ENCODE measurements at places on chromosomes 12 and 14.
A peak's percentile ranks its signal among the peaks of the same experiment; 100 is the strongest.

DNA sequence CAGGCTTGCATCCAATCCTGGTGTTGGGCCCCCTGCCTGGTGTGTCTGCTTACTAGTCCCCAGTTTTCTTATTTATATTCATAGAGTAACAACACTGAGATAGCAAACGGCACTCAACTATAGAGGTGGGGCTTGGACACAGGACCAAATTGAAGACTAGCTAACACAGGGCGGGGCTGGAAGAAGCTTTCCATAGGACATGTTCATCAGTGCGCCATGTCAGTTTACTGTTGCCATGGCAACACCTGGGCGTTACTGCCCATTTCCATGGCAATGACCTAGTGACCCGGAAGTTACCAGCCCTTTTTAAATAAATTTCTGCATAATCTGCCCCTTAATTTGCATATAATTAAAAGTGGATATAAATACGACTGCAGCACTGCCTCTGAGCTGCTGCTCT is 275.5 kb upstream of the TMEM132C start:
- no peak for DNase-seq

- DNase-seq: no peak
These were observed 391.4 kb downstream of the C12orf75 start for GRCh38 chr12:105721891-105722290.

DNA sequence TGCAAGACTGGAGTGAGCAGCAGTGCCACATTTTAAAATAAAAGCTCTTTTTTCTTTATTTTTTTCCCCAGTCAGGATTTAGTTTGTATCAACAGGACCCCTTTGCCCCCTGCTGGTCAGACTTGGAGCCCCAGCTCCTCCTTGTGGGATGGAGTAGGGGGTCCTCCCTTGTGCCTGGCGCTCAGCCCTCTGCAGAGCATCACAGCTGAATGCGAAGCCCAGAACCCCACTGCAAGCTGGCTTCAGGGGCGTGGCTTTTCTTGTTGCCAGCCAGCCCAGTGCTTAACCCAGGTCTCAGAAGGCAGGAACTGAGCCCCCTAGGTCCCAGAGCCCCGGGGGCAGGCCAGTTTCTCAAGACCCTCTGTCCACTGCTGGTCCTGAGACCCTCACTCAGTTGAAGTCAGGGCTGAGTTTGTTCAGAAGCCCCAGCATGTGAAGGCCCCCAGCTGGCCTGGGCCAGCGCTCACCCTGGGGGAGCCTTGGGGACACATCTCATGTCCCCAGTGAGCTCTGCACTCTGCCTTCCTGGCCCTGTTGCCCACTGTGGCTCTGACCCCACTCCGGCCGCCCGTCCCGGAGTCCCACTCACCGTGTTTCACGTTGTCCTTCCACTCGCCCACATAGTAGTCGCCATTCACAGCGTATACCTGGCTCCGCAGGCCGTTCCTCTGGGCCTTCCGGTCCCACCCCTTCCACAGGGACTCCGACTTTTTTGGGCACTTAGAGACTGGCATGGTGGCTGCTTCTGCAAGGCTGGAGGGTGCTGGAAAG is 519 bp downstream of the MORN3 start:
- DNase-seq: peak; percentile 48

DNA sequence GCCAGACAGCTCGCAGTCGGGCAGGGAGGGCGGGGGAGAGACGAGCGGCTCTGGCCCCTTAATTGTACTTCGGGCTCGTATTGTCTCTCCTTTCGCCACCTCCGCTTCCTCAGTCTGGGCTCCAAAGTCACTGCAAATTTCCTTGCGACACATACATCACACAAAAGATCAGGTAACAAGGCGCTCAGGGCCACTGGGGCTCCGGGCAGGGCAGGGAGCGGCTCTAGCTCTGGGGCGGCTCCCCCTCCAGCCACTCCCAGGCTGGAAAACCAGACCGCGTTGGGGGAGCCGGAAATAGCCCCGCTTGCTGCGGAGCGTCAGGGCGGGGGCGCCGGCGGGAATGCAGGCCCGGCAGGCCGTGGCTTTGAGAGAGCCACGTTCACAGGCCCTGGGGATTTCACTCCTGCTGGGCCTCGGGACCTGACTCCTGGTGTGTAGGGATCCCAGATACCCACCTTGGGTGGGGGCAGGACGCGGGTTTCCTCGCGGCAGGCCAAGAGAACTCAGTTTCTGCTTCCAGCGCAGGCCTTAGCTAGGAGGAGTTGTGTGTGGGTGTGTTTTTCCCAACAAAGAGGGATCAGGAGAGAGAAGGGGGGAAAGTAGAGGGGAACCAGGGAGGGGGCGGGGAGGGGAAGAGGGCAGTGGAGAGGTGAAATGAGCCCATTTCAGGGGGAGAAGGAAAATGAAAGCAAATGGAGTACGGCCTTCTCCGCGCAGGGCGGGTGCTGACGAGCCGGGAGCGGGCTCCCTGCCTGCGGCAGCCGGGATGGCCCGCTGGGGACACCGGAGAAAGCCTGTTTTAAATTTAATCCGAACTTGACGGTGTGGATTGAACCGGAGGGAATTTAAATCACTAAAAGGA is 4.4 kb upstream of the HOXC9 start:
- DNase-seq: no peak

DNA sequence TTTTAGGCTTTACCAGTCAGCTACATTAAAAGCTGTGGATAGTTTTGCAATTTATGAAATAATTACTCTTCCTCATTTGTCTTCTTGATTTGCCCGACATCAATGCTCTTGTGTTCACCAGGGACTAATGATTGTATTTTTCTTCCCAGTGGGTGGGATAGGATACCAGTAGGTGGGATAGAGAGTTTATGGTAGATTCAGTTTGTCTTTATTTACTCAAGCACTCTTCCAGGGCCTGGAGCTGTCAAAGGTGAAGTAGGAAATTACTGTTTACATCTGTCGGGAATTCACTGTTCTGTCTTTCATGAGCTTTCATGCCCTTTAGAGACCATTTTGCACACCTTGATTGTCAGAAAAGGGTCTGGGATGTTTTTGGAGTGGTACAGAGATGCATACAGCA is 36.6 kb downstream of the ETV6 start:
- no peak for DNase-seq

- peak; percentile 37 for DNase-seq
These were observed 1.1 kb downstream of the CCDC91 start for GRCh38 chr12:28191051-28192048.

DNA sequence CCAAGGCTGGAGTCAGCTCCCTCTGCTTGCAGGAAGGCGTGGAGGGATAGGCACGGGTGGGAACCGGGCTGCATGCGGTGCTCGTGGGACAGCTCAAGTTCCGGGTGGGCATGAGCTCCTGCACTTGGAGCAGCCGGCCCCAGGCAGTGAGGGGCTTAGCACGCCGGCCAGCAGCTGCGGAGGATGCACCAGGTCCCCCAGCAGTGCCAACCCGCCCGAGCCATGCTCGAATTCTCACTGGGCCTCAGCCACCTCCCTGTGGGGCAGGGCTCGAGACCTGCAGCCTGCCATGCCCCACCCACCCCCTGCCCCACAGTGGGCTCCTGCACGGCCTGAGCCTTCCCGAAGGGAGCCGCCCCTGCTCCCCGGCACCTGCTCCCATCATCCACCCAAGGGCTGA is 1501.8 kb downstream of the AACS start:
- DNase-seq: no peak

DNA sequence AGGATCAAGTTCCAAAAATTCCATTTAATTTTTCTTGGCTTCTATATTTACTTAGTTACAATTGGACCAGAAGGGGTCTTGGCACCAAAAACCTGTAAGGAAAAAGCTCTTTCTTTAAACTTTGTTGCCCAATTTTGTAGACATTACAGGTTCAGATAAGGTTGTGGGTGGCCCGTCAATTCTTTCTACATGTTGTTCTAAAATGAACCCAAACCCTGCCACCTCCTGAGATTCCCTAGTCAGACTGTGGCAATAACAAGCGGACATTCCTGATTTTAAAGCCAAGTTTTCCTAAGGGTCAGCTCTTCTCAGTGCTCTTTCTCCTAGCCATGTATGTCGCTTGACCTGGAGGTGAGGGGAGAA is 45.0 kb upstream of the GSG1 start:
- DNase-seq: no peak

DNA sequence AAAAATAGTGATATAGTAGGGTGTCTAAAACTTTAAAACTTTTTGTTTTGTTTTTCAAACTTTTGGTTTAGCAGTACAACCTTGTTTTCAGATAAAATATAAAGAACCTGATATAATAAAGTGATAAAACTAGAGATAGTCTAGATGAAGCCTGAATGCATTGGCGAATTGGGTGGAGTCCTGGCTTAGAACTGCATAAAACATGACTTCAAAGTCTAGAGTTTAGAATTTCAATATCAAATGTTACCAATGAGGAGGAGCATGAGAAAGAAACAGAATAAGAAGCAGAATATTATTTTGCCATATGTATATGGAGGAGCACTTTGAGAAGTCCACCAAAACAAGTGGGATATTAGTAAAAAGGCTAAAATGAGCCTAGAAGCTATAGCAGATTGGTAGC is 263.6 kb downstream of the TMEM117 start:
- no peak for DNase-seq

DNA sequence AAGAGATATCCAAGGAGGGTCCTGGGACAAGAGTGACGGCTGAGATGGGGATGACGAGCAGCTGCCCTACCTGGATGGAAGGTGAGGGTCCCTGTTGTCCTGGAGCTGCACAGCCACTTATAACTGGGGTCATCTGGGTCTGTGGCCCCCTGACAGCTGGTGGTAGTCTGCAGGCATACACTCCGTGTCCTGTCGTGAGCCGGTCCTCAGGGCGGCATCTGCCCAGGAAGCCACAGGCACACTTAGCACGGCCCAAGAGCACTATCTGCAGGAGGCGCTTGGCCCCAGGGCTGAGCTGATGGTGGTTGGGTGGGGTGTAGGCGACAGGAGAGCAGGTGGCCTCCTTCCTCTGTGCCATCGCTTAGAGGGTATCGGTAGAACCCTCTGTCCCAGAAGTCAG is 248.1 kb downstream of the CACNA1C start:
- DNase-seq: no peak

- no peak for DNase-seq
These were observed 4.9 kb upstream of the PLA2G1B start for GRCh38 chr12:120332523-120332922.

DNA sequence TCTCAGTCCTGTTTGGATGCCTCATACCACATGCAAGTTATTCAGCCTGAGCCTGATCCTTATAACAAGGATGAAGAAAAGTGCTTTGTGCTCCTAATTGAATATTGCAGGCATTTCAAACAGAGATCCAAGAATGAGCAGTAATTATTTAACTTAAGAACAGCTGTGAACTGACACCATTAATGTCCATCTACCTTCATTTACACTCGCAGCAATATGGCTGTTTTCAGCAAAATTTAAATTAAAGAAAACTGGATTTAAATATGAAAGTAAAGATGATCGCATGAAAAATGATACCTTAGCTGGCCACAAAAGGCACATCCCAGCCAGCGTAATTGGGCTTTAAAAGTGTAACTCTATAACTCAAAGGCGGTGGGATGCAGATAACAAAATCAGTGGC is 466.3 kb downstream of the GALC start:
- no peak for DNase-seq

DNA sequence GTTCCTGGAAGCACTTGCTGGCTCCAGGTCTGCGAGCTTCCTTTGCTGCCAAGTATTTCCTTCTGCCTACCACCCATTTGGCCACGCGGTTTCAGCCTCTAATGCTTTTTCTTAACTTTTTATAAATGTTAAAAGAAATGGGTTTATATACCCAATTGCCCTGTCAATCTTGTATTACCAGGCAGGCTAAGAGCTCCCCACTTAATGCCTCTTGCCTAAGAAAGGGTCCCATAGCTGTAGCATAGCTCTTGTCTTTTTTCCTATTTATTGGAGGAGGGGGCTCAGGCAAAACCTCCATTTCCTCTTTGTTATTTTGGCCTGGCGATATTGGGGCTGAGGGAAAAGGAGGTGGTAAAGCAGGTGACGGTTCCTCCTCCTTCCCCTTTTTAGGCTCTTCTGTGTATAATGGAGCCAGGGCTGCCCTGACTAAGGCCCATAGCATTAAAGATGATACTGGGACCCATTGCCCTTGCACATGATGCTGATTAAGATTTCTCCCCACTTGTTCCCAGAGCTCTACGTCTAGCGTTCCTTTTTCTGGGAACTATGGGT is 21.6 kb upstream of the BLTP3B start:
- no peak for DNase-seq

GRCh38 chr12:41424651-41425050 is 236.5 kb downstream of the PDZRN4 start:
- DNase-seq: no peak

DNA sequence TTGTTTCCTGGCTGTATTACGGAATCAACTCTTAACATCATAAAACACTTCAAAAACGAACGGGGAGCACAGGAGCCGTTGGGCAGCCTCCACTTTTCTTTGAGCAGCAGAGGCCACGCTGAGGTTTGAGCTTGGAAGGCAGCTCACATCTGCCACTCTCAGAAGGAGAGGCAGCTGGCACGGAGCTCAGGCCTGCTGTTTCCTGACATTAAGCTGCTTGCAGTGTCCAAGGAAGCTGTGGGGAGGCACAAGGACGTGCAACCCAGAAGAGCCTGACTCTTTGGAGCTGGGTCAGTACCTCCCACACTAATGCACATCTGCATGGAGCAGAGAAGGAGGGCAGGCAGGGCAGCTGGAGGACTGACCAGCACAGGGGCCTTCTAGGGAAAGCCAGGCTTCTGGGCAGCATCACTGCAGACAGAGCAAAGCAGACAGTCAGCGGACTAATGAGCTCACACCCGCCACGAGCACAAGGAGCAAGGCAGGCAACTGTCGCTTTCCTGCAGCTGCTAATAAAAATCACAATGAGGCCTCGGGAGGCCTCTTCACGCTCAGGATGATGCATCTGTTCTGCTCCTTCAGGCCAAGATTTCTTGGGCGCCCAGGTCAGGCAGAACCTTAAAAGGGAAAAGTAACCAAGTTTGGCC is 211.1 kb downstream of the GLT1D1 start:
- no peak for DNase-seq

DNA sequence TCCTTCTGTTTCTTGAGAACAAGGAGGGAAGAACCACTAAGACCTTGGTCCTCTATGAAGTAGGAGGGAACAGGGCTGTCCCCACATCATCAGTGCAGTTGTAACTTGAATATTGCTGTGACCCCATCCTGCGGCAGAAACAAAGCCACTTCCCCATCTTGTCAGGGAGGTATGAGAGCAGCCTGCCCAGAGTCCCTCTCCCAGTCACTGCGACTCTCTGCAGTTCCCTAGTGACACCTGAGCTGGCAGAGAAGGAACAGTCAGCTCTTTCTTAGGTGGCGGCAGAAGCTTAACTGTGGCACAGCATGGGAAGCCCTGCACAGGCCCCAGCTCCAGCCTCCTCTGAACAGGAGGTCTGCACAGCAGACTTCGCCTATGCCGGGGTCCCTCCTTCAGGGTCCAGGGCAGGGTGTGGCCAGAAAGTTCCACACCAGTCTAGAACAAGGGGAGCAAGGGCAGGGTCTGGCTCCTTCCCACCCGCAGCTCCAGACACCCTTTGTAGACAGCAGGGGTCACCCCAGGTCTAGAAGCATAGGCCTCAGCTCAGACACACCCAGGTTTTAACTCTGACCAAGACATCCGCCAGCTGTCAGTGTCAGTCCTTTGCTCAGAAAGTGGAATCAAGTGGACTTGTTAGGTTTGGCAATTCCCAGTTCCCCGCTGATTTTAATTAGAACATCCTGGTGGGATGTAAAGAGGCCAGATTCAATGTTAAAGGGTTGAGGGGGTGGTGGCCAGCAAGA is 36.8 kb downstream of the DEGS2 start:
- peak; percentile 11 for DNase-seq

Measured in choroid plexus epithelial cell (primary cell).